ENCODE measurements at places on chromosomes 1 and 21. TPM values are rescaled to one million over a fixed set of nuclear protein-coding genes. Genes with fewer than 3 reads are reported as not detected.

The LCE1D gene
- total RNA-seq, result not detected

The RNU1-1 gene
- total RNA-seq, result not detected

The ITLN2 gene
- total RNA-seq, result not detected

The S100A7A gene
- not detected for total RNA-seq

The DHX9 gene
- total RNA-seq, result 171 TPM

The TSEN15 gene
- total RNA-seq, result 31.5 TPM

The TCEA3 gene
- 0.33 TPM for total RNA-seq

The PPCS gene
- 38.7 TPM for total RNA-seq

The SPAG17 gene
- total RNA-seq, result not detected

The LRRN2 gene
- 15.6 TPM for total RNA-seq

The PPT1 gene
- total RNA-seq, result 61.6 TPM

The PRR9 gene
- total RNA-seq, result not detected

The TSPAN2 gene
- total RNA-seq, result 0.95 TPM

The CLDN19 gene
- not detected for total RNA-seq

The RNU1-2 gene
- not detected for total RNA-seq

The NUP210L gene
- not detected for total RNA-seq

The KMO gene
- 0.90 TPM for total RNA-seq

The FAM72D gene
- 6.3 TPM for total RNA-seq

The ANXA9 gene
- 1.3 TPM for total RNA-seq

The CSF3R gene
- not detected for total RNA-seq

The OR6N2 gene
- not detected for total RNA-seq

The CHIA gene
- not detected for total RNA-seq

The PRAMEF20 gene
- not detected for total RNA-seq

The RGS13 gene
- not detected for total RNA-seq

The CADM3 gene
- 0.15 TPM for total RNA-seq

The CHAF1B gene
- 13.5 TPM for total RNA-seq

The ZMYND12 gene
- 0.20 TPM for total RNA-seq

The LINGO4 gene
- not detected for total RNA-seq

The CR1L gene
- not detected for total RNA-seq

The PTPN22 gene
- not detected for total RNA-seq

The LYPD8 gene
- total RNA-seq, result 0.21 TPM

The LCE2A gene
- not detected for total RNA-seq

The SLC9C2 gene
- total RNA-seq, result not detected

The PTGFR gene
- not detected for total RNA-seq

The HSD11B1 gene
- total RNA-seq, result not detected

The MX1 gene
- 1.9 TPM for total RNA-seq

The ZNF644 gene
- total RNA-seq, result 12.9 TPM

The ACOT11 gene
- 2.4 TPM for total RNA-seq

The GPATCH2 gene
- total RNA-seq, result 6.0 TPM

The KRTAP12-2 gene
- total RNA-seq, result not detected

The GNAT2 gene
- not detected for total RNA-seq

The OLIG1 gene
- not detected for total RNA-seq

The TCHH gene
- 0.14 TPM for total RNA-seq

All from A549 treated with RU486 at 1 μM for 4 hours (cell line).